Adrenal gland (tissue), 19 donors: ENCODE measurements at places on chromosomes 16 and 17. TPM values are rescaled to one million over a fixed set of nuclear protein-coding genes. Genes with fewer than 3 reads are reported as not detected.
A peak's percentile ranks its signal among the peaks of the same experiment; 100 is the strongest.

DNA sequence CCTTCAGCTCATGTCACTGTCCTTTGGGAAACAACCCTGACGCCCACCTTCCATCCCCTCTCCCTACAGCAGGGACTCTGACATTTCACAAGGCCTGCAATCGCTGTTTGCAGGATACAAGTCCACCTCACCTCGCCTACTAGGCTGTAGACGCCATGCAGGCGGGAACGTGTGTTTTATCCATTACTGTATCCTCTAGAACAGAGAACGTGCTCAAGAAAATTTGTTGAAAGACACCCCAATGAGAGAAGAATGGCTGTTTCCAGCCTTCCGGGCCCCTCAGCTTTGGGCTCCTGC is 1.5 kb upstream of the TTYH2 start:
- DNase-seq, result peak; percentile 64

DNA sequence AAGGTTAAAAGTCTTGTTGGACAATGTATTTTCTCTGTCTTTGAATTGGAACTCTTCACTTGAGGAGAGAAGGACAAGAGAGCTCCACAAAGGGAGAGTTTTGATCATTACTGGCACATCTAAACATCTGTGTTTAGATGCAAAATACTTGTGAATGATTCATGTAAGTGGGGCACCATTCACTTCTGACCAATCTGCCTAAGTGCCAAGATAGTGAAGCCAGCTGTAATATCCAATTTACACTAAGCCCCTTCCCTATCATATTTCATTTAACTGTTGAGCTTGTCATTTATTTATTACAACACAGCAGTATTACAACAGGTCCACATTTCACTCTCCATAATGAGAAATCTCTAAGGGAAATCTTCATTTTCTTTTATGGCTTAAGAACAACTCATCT is 832.3 kb upstream of the GOT2 start:
- no peak for DNase-seq

DNA sequence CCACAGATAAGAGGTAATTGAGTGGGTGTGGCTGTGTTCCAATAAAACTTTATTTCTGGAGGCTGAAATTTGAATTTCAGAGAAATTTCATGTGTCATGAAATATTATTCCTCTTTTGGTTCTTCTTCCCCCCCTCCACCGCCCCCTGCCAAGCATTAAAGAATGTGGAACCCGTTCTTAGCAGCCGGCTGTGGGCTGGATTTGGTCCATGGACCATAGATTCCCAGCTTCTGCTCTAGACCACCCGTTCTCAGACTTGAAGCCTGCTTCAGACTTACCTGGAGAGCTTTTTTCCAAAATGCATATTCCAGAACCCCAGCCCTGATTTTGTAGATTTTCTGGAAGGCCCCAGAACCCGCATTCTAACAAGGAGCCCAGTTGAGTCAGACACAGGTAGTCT is 15.1 kb upstream of the LASP1NB start:
- no peak for DNase-seq

GRCh38 chr17:16953347-16953746 is 18.6 kb downstream of the TNFRSF13B start:
- DNase-seq, result peak; percentile 2

Gene ACSM5
- total RNA-seq, result 15.8 TPM
